ENCODE measurements at places on chromosomes 4 and X.
A peak's percentile ranks its signal among the peaks of the same experiment; 100 is the strongest.

DNA sequence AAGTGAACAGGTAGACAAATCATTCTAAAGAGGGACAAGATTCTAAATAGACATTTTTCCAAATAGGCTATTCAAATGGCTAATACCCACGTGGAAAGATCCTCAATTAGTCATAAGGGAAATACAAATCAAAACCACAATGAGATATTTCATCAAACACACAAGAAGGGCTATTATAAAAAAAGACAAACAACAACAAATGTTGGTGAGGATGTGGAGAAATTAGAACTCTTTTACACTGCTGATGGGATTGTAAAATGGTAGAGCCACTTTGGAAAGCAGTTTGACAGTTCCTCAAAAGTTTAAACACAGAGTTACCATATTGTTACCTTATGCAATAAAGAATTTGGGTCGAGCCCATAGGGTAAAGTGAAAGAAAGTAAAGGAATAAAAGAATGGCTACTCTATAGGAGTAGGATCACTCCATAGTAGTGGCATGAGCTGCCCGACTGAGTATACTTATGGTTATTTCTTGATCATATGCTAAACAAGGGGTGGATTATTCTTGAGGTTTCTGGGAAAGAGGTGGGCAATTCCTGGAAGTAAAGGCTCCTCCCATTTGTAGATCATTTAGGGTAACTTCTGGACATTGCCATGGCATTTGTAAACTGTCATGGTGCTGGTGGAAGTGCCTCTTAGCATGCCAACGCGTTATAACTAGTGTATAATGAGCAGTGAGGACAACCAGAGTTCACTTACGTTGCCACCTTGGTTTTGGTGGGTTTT, 58.9 kb upstream of the FAM9C start:
- no peak for DNase-seq

DNA sequence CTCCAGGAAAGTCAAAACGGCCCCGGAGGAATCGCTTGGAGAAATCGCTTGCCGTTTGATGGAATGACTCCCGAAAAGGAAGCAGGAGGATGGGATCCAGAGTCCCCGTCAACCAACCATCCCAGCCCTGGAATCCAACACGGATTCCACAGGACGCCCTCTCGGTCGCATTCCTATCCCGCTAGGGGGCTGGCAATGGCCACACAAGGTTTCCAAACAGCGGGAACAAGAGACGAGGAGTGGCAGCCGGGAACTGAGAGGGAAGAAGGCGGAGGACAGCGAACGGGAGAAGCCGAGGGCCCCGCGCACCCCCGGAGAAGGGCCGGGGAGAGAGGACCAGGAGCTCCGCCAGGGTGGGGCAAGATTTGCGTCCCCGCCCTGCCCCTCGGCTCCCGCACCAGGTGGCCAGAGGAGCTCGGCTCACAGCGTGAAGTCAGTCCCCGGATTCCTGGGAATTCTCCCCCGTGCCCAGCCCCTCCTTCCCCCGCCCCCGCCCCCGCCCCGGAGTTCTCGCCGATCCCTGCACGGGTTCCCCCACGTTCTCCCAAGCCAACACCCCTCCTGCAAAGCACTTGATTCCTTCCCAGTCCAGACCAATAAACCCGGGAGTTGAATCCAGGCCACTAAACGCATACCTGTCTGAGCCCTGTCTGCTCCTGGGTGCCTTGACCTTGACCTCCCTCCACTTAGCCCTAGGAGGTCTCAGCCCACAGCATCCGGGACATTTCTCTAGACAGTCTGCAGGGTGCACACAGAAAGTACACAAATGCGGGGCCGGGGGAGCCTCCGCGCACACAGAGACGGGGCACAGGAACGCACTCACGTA, 1.4 kb downstream of the PDZD4 start:
- DNase-seq: no peak

GRCh38 chr4:91630054-91630453, 673.7 kb upstream of the GRID2 start:
- no peak for DNase-seq

DNA sequence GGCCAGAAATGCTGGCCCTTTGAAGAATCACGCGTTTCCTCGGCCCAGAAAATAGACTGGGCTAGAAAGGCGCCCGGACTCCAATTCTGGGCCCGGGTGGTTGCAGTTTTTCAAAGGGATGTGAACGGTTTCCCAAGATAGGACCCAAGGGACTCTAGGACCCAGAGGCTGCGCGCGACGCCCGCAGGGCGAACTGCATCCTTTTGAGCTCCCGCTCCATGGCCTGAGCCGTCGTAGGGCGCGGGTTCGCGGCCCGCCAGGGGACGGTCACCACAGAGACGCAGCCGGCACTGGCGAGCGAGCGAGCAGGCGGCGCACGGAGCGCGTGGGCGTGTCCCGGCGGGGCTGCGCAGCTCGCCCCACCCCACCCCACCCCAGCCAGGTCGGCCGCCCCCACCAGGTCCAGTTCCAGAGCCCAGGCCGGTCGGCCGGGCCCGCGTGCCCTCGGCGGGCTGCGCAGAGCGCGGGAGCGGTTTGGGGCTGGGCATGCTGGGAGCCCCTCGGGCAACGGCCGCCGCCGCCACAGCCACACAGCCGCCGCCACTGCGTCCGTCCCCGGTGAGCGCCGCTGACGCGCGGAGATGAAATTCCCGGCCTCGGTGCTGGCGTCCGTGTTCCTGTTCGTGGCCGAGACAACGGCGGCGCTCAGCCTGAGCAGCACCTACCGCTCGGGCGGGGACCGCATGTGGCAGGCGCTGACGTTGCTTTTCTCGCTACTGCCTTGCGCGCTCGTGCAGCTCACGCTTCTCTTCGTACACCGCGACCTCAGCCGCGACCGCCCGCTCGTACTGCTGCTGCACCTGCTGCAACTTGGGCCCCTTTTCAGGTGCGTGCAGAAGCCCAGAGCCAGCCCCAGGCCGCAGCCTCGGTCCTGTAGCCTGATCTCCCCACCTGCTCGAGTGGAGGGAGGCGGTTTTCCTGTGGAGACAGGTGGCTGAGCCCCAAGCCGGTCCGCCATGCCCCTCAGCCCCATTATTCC, at the start of gene XK:
TSS of gene XK (plus strand) at position 411 of the 979 bp plus-strand sequence. CDS start at position 582, 171 bp downstream.
- peak; percentile 6 for DNase-seq

GRCh38 chr4:187433141-187433540, 562.4 kb upstream of the ZFP42 start:
- no peak for DNase-seq

DNA sequence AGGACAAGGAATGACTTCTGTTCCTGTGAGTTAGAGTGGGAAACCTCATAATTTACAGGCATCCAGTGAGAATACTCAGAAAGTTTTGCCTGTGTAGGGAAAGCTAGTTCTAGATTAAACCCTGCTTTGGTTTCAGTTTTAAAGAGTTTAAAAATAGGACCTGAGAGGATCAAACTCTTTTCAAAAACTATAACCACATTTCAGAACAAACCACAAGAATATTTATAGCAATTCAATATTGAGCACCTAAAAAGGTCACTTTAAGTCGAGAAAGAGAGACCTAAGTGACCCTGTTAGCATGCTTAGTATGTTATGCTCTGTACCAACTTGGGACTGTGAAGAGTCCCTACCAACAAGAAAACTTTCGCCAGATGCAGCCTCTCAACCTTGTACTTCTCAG, 17.4 kb upstream of the PWWP3B start:
- no peak for DNase-seq

- no peak for DNase-seq
These were observed 38.2 kb downstream of the TRPC3 start for GRCh38 chr4:121913667-121914066.

DNA sequence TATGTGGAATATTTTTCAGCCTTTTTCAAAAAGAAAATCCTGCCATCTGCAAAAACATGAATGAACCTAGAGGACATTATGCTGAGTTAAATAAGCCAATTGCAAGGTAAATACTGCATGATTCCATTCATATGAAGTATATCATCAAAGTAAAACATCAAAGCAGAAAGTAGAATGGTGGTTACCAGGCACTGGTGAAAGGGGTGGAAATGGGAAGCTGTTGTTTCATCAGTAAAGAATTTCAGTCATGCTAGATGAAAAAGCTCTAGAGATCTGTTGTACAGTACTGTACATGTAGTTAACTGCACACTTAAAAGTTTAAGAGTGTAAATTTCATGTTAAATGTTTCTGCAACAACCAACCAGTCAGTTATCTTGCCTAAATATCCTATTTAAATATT, 196.8 kb upstream of the ADGRL3 start:
- DNase-seq: no peak

- DNase-seq: no peak
These were observed 248.9 kb upstream of the FTHL17 start for GRCh38 chrX:31320740-31321139.

- no peak for DNase-seq
These were observed 701.0 kb upstream of the PITX2 start for GRCh38 chr4:111323916-111324315.

GRCh38 chr4:189021831-189022230, 882.6 kb downstream of the TRIML1 start:
- no peak for DNase-seq

GRCh38 chrX:39896951-39897740, 200.6 kb downstream of the BCOR start:
- no peak for DNase-seq

DNA sequence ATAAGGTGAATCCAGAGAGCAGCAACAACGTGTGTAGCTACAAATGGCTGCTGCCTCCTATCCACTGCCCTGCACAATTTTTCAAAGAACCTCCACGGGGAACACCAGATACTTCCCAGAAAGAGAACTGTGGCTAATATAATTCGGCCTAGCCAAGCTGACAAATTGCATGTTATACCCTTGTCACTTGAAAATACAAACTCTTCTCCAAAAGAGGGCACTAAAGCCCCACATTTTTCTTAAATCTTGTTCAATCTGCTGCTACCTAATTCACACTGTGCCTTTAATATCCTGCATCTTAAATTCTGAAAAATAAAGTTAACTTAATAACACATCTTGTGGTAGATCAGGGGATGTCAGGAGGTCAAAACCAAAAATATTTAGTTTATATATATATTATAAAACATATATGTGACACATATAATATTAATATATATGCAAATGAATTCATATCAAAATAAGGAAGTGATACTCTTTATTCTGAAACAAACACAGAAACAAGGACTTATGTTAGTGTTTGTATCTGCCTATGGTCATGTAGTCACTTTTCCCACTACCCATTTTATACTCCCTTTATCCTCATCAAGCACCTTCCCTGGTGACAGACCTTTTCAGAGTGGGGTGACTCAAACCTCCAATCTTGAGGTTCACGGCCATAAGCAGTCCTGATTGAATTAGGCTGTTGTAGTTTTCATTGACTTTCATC, 24.1 kb downstream of the CT45A1 start:
- no peak for DNase-seq

DNA sequence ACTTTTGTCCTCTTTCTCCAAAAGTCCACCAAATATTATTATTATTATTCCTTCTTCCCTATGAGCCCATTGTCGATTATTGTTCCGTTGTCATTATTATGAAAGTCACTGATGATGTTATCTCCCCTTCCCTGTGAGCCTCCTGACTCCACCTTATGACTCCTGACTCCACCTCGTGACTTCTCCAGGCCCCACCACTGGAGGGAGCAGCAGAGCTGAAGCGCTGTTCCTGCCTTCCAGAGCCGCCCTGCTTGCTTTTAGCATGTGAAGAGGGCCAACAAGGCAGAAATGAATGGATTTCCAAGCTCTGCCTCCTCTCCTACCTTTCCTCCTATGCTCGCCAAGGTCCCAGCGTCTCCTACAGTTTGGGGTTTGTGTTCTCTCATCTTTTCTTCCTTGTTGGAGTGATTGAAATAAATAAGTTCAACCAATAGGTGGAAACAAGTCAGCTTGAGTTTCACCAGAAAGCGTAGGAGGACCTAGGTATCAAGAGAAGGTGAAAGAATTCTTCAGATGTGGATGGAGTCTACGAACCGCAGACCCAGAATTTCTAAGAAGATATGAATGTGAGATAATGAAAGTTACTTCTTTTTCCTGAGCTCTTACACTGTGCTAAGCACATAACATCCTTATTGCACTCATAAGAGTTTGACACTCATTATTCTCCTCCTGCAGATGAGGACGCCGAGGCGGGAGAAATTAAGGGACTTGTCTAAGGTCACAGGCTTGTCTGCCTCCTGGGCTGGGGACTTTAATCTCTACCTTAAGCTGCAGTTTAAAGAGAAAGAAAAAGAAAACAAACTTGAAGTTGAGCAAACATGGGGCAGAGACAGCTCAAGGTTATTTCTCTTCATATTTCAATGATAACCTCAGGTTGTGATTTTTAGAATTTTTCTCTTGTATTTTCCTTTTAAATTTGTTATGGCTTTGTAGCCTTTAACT, 26.1 kb downstream of the IGSF1 start:
- DNase-seq: no peak

- DNase-seq: no peak
These were observed 7.5 kb downstream of the IDS start for GRCh38 chrX:149497626-149498025.

- no peak for DNase-seq
These were observed 408.6 kb downstream of the PPP3CA start for GRCh38 chr4:100938698-100939097.

GRCh38 chr4:94947681-94948108, 189.9 kb downstream of the BMPR1B start:
- no peak for DNase-seq

DNA sequence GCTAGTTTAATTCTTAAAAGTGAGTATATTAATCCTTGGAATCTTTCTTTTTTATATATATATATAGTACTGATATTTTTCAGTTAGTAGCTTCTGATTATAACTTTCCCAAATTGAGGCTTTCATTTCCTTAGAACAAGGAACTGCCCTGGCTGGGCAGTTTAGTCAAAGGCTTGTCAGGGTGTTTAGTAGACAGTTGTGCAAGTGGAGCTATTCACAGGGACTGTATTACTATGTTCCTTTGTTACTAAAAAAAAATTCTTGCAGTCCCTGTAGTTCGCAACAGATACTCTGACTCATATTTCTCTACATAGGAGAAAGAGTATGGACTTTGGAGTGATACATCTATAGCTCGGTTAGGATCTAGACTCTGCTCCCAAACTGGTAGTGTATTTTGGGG, 20.8 kb downstream of the USO1 start:
- DNase-seq: no peak

GRCh38 chr4:181661923-181662322, 581.3 kb upstream of the TENM3 start:
- DNase-seq: no peak

- DNase-seq: no peak
These were observed 96.0 kb downstream of the WFS1 start for GRCh38 chr4:6365545-6366086.

- no peak for DNase-seq
These were observed 25.2 kb upstream of the NPFFR2 start for GRCh38 chr4:72006586-72006985.

DNA sequence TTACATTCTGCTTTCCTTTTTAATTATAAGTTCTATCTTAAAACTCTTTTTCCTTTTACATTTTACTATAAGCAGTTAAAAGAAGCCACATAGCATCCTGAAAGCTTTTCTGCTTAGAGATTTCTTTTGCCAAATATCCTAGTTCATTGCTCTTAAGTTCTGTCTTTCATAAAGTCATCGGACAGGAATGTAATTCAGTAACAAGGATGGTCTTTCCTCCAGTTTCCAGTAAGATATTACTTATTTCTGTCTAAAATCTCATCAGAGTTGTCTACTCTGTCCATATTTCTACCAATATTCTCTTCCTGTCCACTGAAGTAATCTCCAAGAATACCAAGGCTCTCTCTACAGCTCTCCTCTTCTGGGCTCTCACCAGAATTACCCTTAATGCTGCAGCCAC, 37.5 kb upstream of the ADH1C start:
- no peak for DNase-seq

- DNase-seq: peak; percentile 15
These were observed 759 bp upstream of the TBC1D1 start for GRCh38 chr4:37889849-37890800.
